ENCODE measurements at places on chromosomes 3 and 15.

GRCh38 chr15:48914717-48915116 is 36.8 kb downstream of the EID1 start:
- no peak for DNase-seq

DNA sequence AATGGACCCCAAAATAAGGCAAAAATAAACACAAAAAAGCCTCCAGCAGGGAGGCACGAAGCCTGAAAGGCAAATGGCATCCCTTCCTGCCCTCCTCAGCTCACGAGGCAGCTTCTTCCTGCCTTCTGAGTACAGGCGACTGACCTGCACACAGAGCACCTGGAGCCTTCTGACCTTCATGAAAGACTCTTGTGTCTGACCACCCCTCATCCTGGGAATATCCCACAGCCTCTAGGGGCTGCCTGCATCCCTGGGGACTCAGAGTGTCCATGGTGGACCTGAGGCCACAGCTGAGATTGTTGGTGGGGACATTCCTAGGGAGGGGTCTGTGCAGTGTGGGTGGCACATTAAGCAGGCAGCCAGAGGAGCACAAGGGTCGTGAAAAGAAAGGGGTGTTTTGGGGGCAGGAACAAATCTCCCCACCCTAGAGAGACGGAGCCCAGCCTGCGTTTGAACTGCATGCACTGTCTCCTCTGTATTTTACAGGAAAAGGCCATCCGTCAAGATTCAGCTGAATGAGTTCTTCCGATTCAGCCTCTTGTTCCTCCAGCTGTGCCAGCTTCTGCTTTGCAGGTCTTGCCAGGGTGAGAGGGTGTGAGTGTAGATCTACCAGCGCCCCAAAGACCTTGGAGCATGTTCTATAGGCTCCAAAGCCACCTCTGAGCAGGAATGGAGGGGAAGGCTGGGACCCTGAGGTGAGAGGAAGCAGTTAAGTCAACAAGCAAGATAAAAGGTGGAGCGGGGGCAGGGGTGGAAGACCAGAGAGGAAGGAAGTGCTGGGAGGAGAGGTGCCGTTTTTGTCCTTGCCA is 80.4 kb upstream of the MEF2A start:
- DNase-seq = no peak

GRCh38 chr3:3800080-3800455 is 837 bp downstream of the LRRN1 start:
- no peak for DNase-seq

DNA sequence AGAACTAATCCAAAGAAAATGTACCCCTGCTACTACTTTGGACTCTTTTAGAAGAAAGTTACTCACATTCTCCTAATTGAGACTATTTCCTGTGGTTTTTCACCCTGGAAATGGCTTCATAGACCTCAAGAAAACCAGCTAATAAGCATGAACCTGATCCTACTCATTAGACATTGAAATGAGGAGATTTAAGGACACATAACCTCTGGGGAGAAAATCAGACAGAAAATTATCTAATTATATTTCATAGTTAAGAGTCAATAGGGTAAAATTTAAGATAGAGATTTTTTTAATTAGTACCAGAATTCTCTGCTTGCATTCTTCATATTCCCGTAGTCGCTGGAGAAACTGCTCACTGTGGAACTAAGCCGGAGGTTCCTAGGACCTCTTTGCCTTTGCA is 114.6 kb upstream of the ACP3 start:
- no peak for DNase-seq

- no peak for DNase-seq
Observed at GRCh38 chr3:64166584-64167162, 58.6 kb downstream of the PRICKLE2 start.

DNA sequence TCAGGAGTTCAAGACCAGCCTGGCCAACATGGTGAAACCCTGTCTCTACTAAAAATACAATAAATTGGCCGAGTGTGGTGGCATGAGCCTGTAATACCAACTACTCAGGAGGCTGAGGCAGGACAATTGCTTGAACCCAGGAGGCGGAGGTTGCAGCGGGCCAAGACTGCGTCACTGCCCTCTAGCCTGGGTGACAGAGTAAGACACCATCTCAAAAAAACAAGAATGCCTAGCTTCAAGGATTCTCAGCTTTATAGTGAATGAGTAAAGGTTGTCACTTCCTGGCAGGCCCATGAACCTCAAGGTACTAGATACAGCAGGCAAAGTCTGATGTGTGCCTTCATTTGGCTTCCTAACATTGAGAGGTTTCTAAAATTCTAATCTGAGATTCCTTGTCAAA is 14.4 kb downstream of the THOC7 start:
- no peak for DNase-seq

GRCh38 chr3:36192901-36193300 is 187.4 kb upstream of the STAC start:
- no peak for DNase-seq

Data from CD4-positive, alpha-beta T cell treated with Interleukin-4 for 1 hour (primary cell).